ENCODE measurements at places on chromosomes 3 and 15. TPM values are rescaled to one million over a fixed set of nuclear protein-coding genes. Genes with fewer than 3 reads are reported as not detected.

The CIDEC gene
- total RNA-seq: not detected

The PPP1R14D gene
- total RNA-seq: not detected

The MINDY4B gene
- not detected for total RNA-seq

The PODXL2 gene
- total RNA-seq: 9.2 TPM

The KLF13 gene
- 122 TPM for total RNA-seq

The ATP8B4 gene
- total RNA-seq: 38.5 TPM

The PLXND1 gene
- 1.7 TPM for total RNA-seq

The GOLGA6B gene
- total RNA-seq: not detected

The MCF2L2 gene
- 4.8 TPM for total RNA-seq

The NEIL1 gene
- 3.7 TPM for total RNA-seq

The TNIK gene
- 27.4 TPM for total RNA-seq

The PBRM1 gene
- total RNA-seq: 65.7 TPM

The C3orf49 gene
- total RNA-seq: not detected

The AMIGO3 gene
- 0.21 TPM for total RNA-seq

The EPHA6 gene
- not detected for total RNA-seq

The C3orf85 gene
- not detected for total RNA-seq

The CNTN6 gene
- total RNA-seq: not detected

The CCK gene
- total RNA-seq: not detected

The SMAD6 gene
- 0.40 TPM for total RNA-seq

The FSTL1 gene
- 0.12 TPM for total RNA-seq

The COLQ gene
- total RNA-seq: 1.7 TPM

The ANKRD63 gene
- not detected for total RNA-seq

The FGD5 gene
- not detected for total RNA-seq

The RTP3 gene
- total RNA-seq: not detected

The KY gene
- not detected for total RNA-seq

The PLSCR4 gene
- total RNA-seq: not detected

The GABRB3 gene
- total RNA-seq: not detected

The TIMP4 gene
- total RNA-seq: 0.19 TPM

The NR2E3 gene
- not detected for total RNA-seq

The MRPL47 gene
- total RNA-seq: 66.6 TPM

The TXNRD3 gene
- total RNA-seq: 1.3 TPM

The UBE2Q2 gene
- 17.1 TPM for total RNA-seq

The NOX5 gene
- total RNA-seq: not detected

The TJP1 gene
- total RNA-seq: not detected

Measured in activated CD4-positive, alpha-beta T cell treated with anti-CD3 and anti-CD28 coated beads, Interleukin-2, amount 10 ng/mL, durations not matched to agents 24 days and 14 days (primary cell).